ENCODE measurements at places on chromosomes 2 and 18. TPM values are rescaled to one million over a fixed set of nuclear protein-coding genes. Genes with fewer than 3 reads are reported as not detected.

Gene DNAH6
- 0.19 TPM for polyA plus RNA-seq

Gene ELOA2
- 0.15 TPM for polyA plus RNA-seq

Gene CHAC2
- polyA plus RNA-seq: 3.0 TPM

Gene LIPG
- polyA plus RNA-seq: 2.9 TPM

Gene TGFA
- 3.7 TPM for polyA plus RNA-seq

Gene ST8SIA3
- not detected for polyA plus RNA-seq

Gene POTEC
- not detected for polyA plus RNA-seq

Gene SPOPL
- 10.5 TPM for polyA plus RNA-seq

Gene COL4A4
- 0.15 TPM for polyA plus RNA-seq

Gene GRB14
- 0.62 TPM for polyA plus RNA-seq

DNA sequence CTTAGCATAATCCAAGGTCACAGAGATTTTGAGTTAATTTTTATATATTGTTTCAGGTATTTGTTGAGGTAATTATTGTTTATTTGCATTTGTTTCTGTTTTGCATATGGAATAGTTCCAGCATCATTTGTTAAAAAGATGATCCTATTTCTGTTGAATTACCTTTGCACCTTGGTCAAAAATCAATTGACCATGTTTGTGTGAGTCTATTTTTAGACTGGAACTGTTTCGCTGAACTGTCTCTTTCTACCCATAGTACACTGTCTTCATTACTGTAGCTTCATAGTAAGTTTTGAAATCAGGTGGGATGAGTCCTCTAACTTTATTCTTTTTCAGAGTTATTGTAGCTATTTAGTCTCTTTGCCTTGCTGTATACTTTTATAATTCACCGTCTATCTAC lies 28.9 kb upstream of the RAMP1 start:
- DNase-seq: no peak

- peak; percentile 19 for DNase-seq
Measured at GRCh38 chr2:241108271-241109209, 6.5 kb upstream of the MTERF4 start.

- peak; percentile 67 for DNase-seq
Measured at GRCh38 chr18:60892855-60893254, 440.4 kb upstream of the CDH20 start.

GRCh38 chr2:120966510-120967254 lies 231.0 kb downstream of the GLI2 start:
- DNase-seq: no peak

DNA sequence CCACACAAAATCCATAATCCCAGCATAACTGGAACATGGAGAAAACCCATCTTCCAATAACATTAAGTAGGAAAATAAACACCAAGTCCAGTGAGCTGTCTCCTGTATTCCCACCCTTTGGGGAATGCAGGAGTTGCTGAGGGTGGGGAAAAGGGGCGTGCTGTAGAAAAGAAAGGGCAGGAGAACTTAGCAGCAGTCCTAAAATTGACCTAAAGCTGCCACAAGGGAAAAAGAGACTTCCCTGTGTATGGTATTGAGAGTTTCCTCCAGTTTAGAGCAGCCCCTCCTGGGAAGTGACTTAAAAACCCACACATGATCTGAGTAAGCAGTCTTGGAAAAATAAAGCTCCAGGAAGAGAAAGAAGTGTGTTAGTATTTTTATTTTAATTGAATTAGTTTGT lies 428.8 kb downstream of the THSD7B start:
- DNase-seq: no peak

GRCh38 chr2:8604262-8604661 lies 77.6 kb upstream of the ID2 start:
- no peak for DNase-seq

- no peak for DNase-seq
Measured at GRCh38 chr2:144541396-144541795, 21.5 kb upstream of the ZEB2 start.

DNA sequence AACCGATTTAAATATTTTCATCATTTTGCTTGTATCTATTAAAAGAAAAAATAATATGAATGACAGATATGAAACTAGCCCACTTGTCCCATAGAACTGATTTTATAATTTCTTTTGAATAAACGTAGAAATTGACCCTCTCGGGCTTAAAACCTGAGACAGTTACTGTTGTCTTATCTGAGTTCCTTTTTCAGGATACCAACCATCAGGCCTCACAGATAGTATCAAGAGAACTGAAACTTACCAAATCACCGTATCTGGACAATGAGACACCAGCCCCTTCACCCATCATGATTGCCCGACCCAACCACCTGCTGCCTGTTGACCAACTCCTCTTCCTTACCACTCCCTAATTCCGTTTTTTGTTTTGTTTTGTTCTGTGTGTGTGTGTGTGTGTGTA lies 53.7 kb downstream of the LCLAT1 start:
- no peak for DNase-seq

- no peak for DNase-seq
Measured at GRCh38 chr2:167581961-167582574, 665.3 kb downstream of the STK39 start.

- peak; percentile 81 for DNase-seq
Measured at GRCh38 chr2:20205915-20206524, 18.9 kb downstream of the SDC1 start.

- no peak for DNase-seq
Measured at GRCh38 chr2:16406496-16407289, 258.9 kb downstream of the CYRIA start.

- no peak for DNase-seq
Measured at GRCh38 chr2:133766164-133766832, 198.0 kb upstream of the NCKAP5 start.

DNA sequence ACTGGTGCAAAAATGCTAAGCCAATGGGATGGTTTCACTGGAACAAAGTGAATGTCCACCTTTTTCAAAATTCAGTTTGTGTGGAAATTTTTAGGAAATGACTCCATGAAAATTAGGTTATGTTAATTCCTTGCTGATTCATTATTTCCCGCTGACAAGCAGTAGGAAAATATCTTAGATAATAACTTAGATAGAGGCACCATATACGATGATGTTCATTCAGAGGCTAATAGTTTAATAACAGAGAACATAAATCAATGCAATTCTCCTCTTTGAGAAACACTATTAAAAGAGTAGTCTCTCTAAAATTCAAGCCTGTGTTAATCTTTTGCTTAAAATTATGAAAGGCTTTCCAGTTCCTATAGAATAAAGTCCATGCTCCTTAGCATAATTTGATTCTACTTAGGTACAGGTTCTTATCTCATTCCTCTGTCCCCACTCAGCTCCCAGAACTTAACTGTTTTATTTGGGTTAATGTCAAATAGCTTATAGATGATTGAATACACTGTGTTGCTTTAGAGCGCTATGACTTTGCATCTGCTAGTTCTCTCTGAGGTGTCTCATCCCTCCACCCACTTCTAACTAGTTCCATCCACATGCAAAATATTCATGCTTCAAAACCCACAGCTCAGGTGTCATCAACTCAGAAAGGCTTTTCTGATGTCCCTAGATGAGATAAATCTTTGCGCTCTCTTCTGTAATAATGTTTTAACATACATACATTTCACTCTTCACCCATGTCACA lies 503.6 kb downstream of the ERBB4 start:
- no peak for DNase-seq

DNA sequence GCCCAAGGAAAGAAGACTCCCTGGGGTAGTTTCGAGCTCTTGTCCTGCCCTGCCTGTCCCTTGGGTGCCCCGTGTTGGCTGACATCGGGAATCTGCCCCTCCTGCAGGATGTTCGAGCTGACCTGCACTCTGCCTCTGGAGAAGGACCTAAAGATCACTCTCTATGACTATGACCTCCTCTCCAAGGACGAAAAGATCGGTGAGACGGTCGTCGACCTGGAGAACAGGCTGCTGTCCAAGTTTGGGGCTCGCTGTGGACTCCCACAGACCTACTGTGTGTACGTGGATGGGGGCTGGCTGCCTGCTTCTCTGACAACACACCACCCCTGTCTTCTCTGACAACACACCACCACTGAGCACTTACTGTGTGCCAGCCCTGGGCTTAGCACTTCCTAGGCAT lies 210.8 kb downstream of the DYSF start:
- no peak for DNase-seq

DNA sequence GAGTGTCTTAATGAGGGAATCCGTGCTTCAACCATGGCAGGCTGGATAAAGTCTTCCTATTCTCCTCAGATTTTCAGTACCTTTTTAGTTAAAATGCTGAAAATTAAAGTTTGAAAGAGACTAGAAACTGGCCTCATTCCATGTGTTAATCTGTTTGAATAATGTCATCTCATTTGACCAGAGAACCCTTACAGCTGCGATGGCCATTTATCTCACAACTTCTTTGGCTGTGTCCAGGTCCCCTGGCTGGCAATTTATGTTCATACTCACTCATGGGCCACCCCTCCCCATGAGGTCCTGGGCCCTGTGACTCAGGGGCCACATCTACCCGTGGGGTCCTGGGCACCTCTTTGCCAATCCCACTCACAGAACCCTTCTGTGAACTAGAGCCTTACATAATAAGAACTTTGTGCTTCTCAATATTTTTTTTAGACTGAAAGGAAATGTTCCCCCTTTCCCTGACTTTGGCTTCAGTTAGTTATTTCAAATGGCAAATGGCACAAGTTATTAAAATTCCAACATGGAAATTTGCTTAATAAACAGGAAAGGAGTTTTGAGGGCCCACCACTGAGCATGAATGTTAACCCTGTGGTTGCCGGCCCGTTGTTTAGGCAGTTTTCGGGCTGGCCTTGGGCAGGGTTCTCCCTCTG lies 134.6 kb downstream of the UXS1 start:
- no peak for DNase-seq

DNA sequence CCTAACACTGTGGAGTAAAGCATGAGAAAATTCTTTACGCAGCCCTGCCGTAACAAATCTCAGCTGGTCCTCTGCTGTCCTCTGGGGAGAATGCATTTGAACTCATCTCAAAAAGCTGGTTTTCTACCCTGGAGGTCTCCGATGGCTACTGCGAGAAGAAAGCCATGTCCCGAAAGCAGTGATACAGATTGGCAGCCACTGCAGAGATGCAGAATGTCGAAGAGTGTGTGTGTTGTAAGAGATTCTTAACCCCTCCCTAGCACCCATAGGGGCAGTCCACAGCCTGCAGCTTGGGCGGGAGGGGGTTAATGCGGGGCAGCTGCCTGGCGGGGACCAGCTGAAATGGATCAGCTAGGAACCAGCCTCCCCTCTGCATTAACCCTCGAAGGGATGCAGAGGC lies 235.9 kb downstream of the ZNF516 start:
- DNase-seq: peak; percentile 52

GRCh38 chr2:176418768-176419167 lies 149.5 kb downstream of the MTX2 start:
- DNase-seq: no peak

DNA sequence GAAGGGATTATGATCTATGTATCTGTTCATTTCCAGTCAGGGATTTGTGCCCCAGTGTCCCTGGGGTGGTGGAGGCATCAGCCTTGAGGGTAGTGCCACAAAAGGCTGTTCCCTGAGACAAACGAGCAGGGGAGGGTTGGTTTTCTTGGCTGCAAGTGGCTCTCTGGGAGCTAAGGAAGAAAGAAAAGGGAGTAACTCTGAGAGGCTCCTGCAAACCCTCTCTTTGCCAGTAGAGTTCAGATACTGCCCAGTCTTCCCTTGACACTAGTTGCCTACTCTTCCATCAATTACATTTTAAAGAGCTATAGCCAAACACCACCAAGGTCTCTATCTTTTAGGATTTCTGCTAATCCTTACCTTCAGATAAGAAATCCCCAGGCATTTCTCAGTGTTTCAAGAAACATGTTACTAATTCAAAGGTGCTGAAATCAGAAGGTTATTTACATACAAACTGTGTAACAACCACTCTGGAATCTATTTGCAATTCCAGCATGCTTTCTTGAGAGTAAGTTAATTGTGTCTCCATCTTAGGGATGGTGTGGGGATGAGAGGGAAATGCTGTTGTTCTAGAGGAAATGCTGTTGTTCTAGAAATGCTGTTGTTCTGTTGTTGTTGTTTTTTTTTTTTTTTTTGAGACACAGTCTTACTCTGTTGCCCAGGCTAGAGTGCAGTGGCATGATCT lies 18.7 kb upstream of the KCTD1 start:
- no peak for DNase-seq

GRCh38 chr18:55608497-55608896 lies 20.5 kb upstream of the TCF4 start:
- DNase-seq: no peak

GRCh38 chr2:64405581-64406406 lies 48.2 kb upstream of the LGALSL start:
- DNase-seq: peak; percentile 38
